ENCODE measurements at places on chromosomes 1 and 21.

- no peak for DNase-seq
Observed at GRCh38 chr21:25838809-25839208, 104.0 kb downstream of the GABPA start.

DNA sequence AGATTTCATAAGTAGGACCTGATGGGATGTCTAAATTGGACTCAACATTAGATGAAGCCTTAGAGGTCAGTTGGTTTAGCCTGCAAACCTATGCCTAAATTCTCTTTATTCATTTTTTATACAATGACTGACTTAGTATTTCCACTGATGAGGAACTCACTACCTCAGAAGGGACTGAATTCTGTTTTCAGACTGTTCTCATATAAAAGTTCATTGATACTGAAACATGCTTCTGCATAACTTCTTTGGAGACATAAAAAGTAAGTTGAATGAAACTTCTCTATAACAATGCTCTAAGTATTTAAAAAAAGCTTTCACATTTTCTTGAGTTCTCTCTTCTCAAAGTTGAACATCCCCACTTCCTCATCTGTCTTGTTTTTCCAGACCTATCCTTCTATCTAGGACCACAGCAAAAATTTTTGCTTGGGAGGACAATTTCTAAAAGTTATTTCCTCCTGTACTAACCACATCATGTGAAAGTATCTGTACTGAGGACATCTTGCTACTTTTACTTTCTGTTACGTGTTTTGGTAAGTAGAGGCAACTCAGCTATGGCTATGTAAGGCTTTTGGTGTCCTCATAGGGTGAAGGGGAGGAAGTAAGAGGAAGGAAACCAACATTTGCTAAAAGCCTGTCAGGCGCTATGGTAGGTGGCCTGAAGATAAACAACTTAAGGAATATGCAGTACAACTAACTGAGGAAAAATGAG is 64.1 kb downstream of the USP24 start:
- no peak for DNase-seq

GRCh38 chr1:98523256-98523655 is 138.3 kb upstream of the SNX7 start:
- no peak for DNase-seq

GRCh38 chr1:86448670-86449069 is 20.1 kb upstream of the CLCA1 start:
- no peak for DNase-seq

- no peak for DNase-seq
Observed at GRCh38 chr1:27960762-27961645, 1.2 kb downstream of the XKR8 start.

- no peak for DNase-seq
Observed at GRCh38 chr1:227747382-227747781, 12.1 kb downstream of the SNAP47 start.

DNA sequence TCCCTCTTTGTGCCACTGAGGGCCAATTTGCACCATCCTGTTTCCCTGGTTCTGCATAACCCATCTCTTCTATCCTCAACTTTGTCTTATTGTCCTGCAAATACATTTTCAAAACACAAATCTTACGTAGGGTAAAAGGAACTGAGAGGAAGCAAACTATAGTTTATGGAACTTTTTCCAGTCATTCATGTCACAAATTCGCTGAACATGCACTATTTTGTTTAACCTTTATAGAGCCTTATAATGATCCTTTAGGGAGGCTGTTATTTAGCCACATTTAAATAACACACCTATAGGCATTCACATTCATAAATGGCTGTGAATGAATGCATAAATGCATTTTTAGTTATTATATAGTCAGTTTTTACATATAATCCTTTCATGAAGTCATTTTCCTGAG is 85.0 kb downstream of the PLPPR5 start:
- DNase-seq, result no peak
